Nucleus accumbens (tissue), 56 donors: ENCODE measurements at places on chromosomes 2 and 18.
A peak's percentile ranks its signal among the peaks of the same experiment; 100 is the strongest.

- DNase-seq = no peak
These were observed 80.4 kb upstream of the CD226 start for GRCh38 chr18:70028084-70028483.

DNA sequence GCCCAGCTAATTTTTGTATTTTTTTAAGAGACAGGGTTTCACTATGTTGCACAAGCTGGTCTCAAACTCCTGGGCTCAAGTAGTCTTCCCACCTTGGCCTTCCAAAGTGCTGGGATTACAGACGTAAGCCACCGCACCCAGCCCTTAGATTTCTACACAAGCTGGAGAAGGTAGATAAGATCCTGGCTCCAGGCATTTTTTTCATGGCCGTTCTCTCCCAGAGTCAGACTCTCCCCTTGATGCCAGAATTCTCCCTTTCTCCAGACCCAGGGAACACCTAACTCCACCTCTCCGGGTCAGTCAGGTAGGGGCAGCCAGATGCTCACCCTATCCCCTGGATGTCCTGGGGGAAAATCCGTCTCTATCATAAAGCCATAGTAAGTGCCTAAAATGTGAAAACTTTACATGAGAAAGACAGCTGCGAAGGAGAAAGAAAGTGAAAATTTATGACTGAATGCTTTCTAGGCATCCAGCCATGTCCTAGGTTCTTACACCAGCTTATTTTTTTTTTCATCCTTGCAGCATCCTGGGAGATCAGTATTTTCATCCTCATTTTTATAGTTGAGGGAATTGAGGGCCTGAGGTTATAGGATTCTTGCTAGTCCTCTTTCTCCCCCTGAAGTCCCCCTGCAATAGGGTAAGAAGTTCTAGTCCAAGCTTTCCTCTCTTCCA, 16.3 kb downstream of the SIX3 start:
- no peak for DNase-seq

- no peak for DNase-seq
These were observed 472 bp downstream of the SLC20A1 start for GRCh38 chr2:112646102-112646719.

- DNase-seq = no peak
These were observed 82.6 kb upstream of the WIPF1 start for GRCh38 chr2:174680221-174680620.

GRCh38 chr2:68431316-68431972, 35.6 kb downstream of the FBXO48 start:
- no peak for DNase-seq

DNA sequence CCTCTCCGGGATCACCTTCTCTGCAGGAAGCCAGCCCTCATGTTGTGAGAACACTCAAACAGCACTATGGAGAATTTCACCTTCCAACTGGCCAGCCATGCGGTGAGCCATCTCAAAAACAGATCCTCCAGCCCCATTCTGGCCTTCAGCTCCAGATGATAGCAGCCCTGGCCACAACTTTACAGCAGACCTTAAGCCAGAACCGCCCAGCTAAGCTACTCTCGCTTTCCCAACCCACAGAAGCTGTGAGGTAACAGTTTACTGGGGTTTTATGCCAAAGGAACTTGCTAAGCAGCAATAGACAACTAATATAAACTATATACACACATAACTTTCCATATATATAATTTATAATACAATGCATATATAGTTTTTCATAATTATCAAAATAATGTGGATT, 11.6 kb upstream of the PTPN4 start:
- DNase-seq = no peak

- no peak for DNase-seq
These were observed 9.8 kb downstream of the TUBB6 start for GRCh38 chr18:12317664-12318333.

- no peak for DNase-seq
These were observed 14.2 kb downstream of the ECEL1 start for GRCh38 chr2:232473467-232473890.

- no peak for DNase-seq
These were observed 126.2 kb downstream of the PLB1 start for GRCh38 chr2:28622101-28622499.

- no peak for DNase-seq
These were observed 145.5 kb downstream of the ACKR3 start for GRCh38 chr2:236715077-236715476.

GRCh38 chr2:43110442-43110871, 115.9 kb downstream of the ZFP36L2 start:
- no peak for DNase-seq

DNA sequence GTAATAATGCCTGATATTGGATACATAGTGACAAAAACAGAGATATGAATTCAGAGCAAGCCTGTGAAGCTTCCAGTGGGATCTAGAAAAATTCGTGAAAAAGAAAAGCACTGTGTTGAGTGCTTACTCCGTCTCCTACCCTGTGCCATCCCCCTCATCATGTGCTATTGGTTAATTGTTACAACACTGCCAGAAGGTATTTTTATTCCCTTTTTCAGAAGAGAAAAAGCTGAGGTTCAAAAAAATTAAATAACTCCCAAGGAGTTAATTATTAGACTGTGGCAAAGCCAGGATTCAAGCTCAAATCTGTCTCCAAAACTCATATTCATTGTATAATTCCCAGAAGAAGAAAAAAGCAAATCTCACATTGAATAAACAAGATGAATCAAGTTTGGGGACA, 735.5 kb upstream of the ACVR2A start:
- no peak for DNase-seq

GRCh38 chr18:78701771-78702396, 277.7 kb upstream of the SALL3 start:
- no peak for DNase-seq

DNA sequence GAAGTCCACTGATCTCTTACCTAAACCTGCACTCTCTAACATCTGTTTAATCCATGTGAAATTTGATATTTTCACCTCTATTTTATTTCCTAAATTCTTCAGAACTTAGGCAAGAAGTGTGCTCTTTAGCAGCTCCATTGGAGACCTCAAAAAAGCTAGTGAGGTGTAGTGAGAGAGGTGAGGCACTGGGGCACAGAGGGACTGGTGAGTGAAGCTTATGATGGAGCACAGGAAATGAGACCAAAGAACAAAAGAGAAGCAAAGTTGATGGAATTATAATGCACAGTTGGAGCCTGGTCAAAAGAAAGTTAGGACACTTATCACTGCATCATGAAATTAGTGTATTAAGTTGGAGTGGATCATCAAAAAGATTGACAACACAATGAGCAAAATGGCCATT, 1050.7 kb upstream of the NRXN1 start:
- no peak for DNase-seq

DNA sequence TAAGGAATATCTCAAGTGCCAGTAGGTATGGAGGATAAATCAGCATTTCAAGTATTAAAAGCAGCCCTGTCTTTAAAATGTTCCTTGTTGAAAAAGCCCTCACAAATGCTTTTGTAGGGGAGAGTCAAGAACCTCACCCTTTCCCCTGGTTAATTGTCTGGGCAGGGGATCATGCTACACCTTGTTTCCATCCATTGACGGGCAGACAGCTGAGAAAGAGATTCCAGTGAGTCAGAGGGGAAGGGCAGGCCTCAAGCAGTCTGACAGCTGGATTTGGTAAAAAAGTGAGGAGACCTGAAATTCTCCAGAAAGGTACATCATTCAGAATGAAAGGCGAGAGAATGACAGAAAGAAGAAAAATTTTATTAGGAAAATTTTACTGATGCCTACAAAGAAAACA, 203.2 kb upstream of the CYP26B1 start:
- no peak for DNase-seq

- DNase-seq = no peak
These were observed 59.8 kb downstream of the LDAH start for GRCh38 chr2:20762945-20763683.

DNA sequence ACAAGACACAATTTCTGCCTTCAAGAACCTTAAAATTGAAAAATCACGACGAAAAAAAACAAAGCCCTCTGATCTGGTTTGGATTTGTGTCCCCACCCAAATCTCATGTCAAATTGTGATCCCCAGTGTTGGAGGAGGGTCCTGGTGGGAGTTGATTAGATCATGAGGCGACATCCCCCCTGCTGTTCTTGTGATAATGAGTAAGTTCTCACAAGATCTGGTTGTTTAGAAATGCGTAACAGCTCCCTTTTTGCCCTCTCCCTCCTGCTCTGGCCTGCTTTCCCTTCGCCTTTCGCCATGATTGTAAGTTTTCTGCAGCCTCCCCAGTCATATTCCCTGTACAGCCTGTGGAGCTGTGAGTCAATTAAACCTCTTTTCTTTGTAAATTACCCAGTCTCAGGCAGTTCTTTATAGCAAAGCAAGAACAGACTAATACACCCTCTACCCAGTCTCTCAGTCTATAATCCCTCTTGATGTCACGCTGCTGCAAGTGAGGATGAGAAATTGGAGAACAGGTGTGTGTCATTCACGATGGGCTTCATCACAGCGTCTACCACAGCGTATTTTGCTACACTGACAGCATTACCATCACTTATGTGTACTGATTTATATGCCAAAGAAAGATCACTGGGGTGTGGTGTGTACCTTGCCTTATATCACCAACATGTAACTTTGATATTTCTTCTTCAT, 330.7 kb downstream of the MTX2 start:
- no peak for DNase-seq

DNA sequence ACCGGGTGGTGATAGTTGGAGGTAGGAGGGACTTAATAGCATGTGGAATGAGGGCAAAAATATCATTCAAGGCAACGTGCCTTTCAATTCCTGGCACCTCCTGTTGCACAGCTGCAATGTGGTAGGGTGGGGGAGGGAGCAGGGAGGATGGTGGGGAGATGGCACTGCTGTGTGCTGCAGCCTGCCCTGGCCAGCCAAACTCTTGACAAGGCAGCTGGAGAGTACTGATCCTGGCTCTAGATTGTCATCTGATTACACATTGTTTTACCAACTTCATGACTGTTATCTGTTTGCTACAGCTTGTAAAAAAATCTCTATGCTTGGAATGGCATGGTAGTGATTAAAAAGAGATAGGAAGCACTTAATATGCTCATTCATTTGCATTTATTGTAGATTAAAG, 47.7 kb downstream of the PLCL1 start:
- DNase-seq = peak; percentile 82

- DNase-seq = no peak
These were observed 207.6 kb downstream of the ANAPC1 start for GRCh38 chr2:111676291-111676822.

DNA sequence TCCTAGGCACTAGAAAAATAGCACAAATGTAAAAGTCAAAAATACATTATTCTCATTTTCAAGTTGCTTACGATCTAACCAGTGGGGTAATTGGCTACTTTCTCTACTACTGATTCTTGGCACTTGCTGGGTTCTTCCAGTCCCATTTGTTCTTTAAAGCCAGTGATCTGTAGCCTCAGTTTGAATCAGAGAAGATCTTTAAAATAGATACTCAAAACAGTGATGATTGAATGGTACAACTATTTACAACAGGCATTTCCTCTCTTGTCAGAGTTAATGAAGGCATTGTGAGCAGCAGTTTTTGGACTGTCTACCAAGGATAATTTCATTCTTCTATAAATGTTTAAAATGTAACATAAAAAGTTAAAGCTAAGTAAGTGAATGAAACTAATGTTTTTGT, 128.3 kb upstream of the FSIP2 start:
- DNase-seq = no peak

DNA sequence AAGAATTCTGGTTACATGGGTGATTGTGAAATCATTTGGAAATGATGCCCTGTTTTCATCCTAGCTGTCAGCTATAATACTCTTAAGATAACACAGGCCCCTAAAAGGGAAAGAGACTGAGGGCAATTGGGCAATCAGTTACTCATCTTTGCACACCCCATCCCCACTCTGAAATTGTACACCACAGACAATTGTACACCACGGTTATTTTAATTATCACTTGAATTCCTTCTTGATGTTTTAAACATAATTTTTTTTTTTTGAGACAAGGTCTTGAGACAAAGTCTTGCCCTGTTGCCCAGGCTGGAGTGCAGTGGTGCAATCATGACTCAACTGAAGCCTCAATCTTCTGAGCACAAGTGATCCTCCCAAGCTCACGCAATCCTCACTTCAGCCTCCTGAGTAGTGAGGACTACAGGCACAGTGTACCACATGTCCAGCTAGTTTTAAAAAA, 862.4 kb upstream of the ACVR2A start:
- DNase-seq = no peak

- no peak for DNase-seq
These were observed 67.0 kb downstream of the ZNF521 start for GRCh38 chr18:25284861-25285550.

DNA sequence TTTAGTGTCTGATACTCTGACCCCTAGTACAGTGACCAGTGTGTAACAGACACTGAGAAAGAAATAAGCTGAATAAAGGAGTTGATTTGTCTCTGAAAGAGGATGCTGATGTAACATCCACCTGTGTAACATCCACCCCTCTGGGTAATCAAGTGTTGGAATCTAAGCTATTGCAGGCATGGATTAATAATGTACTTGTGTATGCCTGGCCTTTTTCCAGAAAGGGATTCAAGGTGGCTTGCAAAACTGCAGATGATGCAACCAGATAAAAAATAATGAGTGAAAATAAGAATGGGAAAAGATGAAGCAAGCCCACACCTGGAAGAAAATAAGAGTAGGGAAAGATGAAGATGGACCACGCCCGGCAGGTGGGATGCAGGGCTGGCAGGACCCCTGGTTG, 48.2 kb upstream of the FOXI3 start:
- no peak for DNase-seq

GRCh38 chr2:128309280-128310093, 9.2 kb downstream of the HS6ST1 start:
- DNase-seq = no peak

DNA sequence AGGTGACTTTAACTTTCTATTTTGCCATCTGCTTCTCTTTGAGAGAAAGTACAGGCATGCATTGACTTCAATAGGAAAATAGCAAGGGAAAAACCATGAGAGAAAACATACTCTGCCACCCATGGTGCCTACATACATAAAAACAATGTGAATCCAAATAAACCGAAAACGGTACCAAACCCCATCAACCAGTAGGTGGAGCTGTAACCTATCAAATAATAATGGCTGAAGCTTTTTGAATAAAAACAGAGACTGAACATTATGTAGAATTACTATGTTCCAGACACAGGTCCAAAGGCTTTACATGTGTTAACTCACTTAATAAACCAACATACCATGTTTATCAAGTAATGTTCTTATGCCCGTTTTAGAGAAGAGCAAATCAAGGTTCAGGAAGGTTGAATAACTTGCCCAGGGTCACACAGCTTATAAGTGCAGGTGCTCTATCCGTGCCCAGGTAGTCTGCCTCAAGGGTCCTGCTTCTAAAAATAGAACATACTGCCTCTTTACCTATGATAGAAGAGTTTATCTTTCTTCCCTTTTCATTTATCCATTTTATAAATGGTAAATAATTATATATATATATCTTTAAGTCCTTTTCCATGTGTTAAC, 293.9 kb upstream of the SYT4 start:
- no peak for DNase-seq

- DNase-seq = peak; percentile 22
These were observed 271.5 kb downstream of the AGAP1 start for GRCh38 chr2:235765181-235765820.

GRCh38 chr18:13541621-13542519, 184.5 kb downstream of the FAM210A start:
- no peak for DNase-seq

DNA sequence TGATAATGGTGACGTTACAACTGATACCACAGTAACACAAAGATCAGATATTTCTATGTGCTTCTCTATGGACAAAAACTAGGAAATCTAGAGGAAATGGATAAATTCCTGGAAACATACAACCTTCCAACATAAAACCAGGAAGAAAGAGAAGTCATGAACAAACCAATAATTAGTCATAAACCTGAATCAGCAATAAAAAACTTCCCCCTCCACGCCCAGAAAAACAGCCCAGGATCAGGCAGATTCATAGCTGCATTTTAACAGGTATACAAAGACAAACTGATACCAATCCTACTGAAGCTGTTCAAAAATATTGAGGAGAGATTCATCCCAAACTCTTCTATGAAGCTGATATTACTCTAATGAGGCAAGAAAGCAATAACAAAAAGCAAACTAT, 1535.2 kb upstream of the LRRTM1 start:
- DNase-seq = no peak
